Lower lobe of right lung (tissue), 2 donors: ENCODE measurements at places on chromosomes 13 and 19. TPM values are rescaled to one million over a fixed set of nuclear protein-coding genes. Genes with fewer than 3 reads are reported as not detected.

GRCh38 chr19:14779151-14779550 lies 791 bp upstream of the ADGRE2 start:
- H3K27me3 ChIP-seq, result peaks cover 29% of the 10 kb centered on the region
- DNase-seq, result no peak
- no peaks in the 10 kb centered on the region for H3K4me1 ChIP-seq

TMEM190 gene
- total RNA-seq, result 16.2 TPM

EFNA2 gene
- total RNA-seq, result not detected

PIN1 gene
- total RNA-seq, result 57.0 TPM

DNA sequence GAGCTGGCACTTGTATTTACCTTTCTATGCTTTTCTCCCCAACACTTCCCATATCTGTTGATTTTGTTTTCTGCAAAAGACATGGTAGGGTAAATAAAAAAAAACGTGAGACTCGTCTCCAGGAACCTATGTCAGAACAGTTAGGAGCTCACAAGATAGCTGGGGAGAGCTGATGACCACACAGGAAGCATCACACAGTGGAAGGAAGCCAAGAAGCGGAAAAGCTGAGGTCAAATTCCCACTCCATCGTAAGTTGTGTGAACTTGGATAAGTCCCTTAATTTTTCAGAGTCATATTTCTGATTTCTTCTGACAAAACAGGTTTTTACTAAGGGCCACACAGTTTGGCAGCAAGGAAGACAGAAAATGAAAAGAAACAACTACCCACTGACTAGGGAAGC lies 199.6 kb downstream of the KLF5 start:
- no peak overlapping the region for H3K4me3 ChIP-seq
- H3K27ac ChIP-seq, result no peak overlapping the region
- no peaks in the 10 kb centered on the region for H3K36me3 ChIP-seq
- H3K27me3 ChIP-seq, result no peaks in the 10 kb centered on the region
- DNase-seq, result no peak
- no peaks in the 10 kb centered on the region for H3K4me1 ChIP-seq

DNA sequence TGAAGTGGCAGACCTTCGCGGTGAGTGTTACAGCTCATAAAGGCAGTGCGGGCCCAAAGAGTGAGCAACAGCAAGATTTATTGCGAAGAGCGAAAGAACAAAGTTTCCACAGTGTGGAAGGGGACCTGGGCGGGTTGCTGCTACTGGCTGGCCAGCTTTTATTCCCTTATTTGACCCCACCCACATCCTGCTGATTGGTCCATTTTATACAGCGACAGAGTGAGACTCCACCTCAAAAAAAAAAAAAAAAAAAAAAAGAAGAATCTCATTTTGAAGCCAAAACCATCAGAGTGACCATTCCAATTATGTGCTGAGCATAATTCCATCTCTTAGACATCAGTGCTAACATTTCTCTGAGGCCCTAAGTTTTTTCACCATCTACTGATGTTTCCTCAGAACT lies 1.9 kb upstream of the ZNF552 start:
- no peak overlapping the region for H3K4me3 ChIP-seq
- H3K27me3 ChIP-seq, result no peaks in the 10 kb centered on the region
- peaks cover 39% of the 10 kb centered on the region for H3K4me1 ChIP-seq
- DNase-seq, result no peak
- H3K27ac ChIP-seq, result no peak overlapping the region

- H3K4me3 ChIP-seq, result no peak overlapping the region
- H3K36me3 ChIP-seq, result no peaks in the 10 kb centered on the region
- no peak overlapping the region for H3K27ac ChIP-seq
- no peak for DNase-seq
- no peaks in the 10 kb centered on the region for H3K4me1 ChIP-seq
Observed at GRCh38 chr13:67086260-67086659, 143.9 kb downstream of the PCDH9 start.

GRCh38 chr13:52405369-52405766 lies 604 bp downstream of the THSD1 start:
- peaks cover 16% of the 10 kb centered on the region for H3K4me1 ChIP-seq
- H3K36me3 ChIP-seq, result peaks cover 6% of the 10 kb centered on the region
- peak overlapping the region; percentile 70 for H3K4me3 ChIP-seq
- no peak for DNase-seq

DNA sequence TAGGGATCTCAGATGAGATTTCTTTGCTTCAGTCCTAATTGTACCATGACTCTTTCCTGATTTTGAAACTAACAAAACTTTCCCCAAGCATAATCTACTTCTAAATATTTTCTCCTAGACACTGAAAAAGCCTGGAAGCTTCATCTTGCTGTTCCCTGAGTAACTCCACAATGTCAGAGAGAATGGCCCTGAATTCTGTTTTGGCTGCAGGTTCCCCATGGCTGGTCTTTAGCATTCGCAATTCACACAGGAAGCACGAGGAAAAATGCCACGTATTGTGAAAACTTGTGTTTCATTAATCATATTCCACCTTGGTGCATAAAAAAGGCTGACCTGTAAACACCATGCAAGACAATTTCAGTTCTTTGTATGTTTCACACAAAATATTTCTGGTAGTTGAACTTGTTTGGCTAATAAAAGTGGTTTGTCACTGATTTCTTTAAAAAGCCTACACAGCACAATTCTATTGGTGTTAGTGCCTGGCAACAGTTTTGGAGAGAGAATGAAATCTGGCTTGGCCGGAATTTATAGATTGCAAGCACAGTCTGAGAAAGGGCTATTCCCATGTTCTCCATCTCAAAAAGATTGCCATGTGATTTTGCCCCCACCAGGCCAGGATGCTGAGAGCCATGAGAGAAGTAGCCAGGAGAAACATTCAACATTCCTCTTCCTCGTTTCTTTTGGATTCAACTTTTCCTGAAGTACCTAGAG lies 367.1 kb downstream of the NDFIP2 start:
- no peaks in the 10 kb centered on the region for H3K36me3 ChIP-seq
- H3K27ac ChIP-seq, result no peak overlapping the region
- no peaks in the 10 kb centered on the region for H3K4me1 ChIP-seq
- DNase-seq, result no peak
- no peaks in the 10 kb centered on the region for H3K27me3 ChIP-seq
